ENCODE measurements at places on chromosomes 11 and 22.
A peak's percentile ranks its signal among the peaks of the same experiment; 100 is the strongest.

- DNase-seq, result peak; percentile 71
Observed at GRCh38 chr22:42680648-42681047, 31.5 kb upstream of the CYB5R3 start.

GRCh38 chr11:20005747-20006146 lies 154.5 kb downstream of the DBX1 start:
- no peak for DNase-seq

DNA sequence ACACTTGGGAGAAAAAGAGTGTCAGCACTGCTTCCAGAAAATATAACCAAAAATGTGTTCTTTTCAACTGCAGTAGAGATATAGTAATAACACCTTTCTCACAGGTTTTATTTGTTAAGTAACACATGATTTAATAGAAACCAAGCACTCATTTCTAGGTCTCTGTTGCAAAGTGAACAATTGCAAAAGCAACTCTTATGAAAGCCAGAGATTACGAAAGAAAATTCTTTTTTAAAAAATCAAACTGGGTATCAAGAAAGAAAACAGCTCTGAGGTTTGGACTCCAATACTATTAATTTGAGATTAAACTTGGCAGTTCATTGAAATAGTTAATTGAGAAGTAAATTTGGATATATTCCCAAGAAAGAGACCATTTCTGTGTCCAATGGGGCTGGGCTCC lies 9.8 kb upstream of the XKR3 start:
- no peak for DNase-seq

GRCh38 chr11:10019906-10020682 lies 273.9 kb downstream of the SBF2 start:
- DNase-seq, result peak; percentile 9

GRCh38 chr11:91187314-91187713 lies 964.5 kb upstream of the CHORDC1 start:
- no peak for DNase-seq

DNA sequence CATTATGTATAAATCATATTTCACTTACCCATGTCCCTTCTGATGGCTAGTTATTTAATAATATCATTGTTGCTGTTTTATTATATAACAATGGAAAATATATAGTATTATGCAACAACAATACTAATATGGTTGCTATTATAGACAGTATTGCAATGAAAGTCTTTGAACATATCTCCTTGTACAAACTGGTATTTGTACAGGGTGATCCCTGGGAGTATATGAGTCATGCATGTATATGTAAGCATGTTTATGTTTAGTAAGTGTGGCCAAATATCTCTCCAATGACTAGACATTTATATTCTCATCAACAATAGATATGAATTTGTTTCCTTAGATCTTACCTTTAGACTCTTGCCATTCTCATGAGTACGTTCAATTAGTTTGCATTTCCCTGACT lies 55.9 kb downstream of the KCNC1 start:
- no peak for DNase-seq

GRCh38 chr11:35943713-35944502 lies at the start of gene LDLRAD3:
Gene LDLRAD3, plus strand, starts transcription at chr11:35944062. Its CDS starts 37 bp downstream, at chr11:35944099.
- peak; percentile 57 for DNase-seq

- no peak for DNase-seq
Observed at GRCh38 chr11:133559833-133560471, 27.7 kb upstream of the OPCML start.

DNA sequence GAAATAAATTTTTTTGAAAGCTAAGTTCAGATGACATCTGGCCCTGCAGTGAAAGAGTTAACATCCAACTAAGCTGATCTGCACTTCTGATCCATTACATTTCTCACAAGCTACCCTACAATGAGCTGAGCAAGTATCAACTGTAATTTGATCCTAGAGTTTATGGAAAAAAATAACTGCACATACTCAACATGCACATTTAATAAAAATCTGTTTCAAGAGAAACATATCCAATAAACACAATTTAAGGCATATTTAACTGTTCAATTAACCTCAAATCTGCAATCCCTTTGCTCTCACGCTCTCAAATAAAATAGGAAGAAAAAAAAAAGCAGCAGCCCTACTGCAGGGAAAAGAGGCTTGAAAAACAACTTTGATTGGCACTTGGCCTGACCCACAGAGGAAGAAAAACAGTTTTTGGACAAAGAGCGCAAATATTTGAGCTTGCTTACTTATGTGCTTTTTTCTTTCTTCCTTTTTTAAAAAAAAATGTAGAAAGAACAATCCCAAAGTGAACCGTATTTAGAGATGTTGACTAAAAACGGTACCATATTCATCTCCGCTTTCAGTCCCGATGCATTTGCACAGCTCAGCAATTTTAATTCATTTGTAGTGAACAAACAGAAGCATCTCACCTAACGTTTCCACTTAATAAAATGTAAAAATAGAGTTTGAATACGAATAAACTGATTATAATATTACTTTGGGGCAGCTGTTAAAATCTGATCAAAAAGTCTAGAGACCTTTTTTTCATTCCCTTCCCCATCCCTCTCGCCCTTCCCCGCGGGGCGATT lies 1.6 kb downstream of the SESN3 start:
- DNase-seq, result no peak

All from CD14-positive monocyte (primary cell).